ENCODE measurements at places on chromosomes 7 and 10.
A peak's percentile ranks its signal among the peaks of the same experiment; 100 is the strongest.

GRCh38 chr10:114526126-114526503, 121.8 kb upstream of the AFAP1L2 start:
- no peak for DNase-seq

DNA sequence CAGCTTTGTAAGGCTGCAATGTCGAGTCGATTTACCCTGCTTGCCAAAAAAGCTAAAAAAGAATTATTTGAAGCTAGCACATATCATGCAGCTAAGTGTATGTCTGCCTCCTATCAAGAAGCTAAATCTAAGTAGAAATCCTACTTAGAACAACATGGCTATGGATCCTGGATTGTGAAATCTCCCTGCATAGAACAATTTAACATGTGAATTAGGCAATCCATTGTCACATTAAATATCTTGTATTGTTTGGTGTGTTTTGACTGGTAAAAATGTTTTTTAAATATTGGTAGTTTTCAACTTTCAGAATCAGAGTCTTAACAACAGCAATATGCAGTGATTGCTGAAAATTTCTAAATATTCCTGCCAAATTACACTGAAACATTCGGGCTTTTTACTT, 73.3 kb downstream of the SKIDA1 start:
- no peak for DNase-seq

DNA sequence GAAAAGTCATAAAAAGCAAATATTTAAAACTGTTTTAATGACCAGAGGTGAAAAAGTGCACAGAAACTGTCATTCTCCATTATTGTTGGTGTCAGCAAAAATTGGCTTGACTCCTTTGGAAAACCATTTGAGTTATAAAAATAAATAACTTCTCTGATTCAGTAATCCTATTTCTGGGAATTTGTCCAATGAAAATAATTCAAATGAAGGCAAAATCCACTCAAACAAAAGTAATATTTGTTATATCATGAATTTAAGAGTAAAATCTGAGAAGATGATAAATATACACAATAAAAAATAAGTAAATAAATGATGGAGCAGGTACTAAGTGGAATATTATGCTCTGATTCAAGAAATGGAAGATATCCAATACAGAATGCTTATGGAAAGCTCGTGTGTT, 326.6 kb upstream of the KLF6 start:
- no peak for DNase-seq

DNA sequence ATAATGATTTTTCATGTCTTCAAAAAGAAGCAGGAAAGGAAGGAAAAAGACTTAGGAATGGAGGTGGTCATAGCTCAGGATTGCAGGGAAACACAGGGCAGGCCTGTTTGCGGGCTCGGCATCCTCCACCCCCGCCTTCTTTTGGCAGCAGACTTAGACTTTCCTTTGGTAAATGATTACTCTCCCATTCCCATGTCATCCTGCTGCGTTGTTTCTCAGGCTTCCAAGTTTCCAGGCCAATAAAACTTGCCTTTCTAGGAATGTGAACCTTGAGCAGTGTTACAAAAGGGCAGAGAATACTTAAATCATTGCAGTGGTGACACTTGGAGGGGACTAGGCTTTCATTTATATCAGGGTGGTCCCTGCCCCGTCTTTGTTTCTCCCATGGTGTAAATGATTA, 34.0 kb upstream of the DGKB start:
- DNase-seq: no peak

GRCh38 chr7:46625032-46625431, 704.0 kb upstream of the IGFBP3 start:
- no peak for DNase-seq

DNA sequence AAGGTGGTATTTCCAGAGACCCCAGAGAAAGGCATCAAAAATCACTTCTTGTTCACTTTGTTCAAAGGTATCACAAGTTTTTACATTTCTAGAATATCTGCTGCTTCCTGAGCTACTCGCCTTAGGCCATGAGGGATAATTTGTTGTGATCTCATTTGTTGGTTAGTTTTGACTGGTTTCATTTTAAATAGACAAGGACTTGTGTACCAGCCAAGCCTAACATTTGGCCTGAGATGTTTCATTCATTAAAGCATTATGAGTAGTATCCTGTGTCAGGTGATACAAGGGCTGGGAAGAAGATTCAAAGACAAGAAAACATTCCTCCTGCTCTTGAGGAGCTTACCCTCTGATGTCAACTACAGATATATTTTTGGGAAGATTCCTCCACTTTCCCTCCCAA, 170.3 kb upstream of the FAM171A1 start:
- no peak for DNase-seq

- no peak for DNase-seq
These were observed 115.3 kb upstream of the FAM171A1 start for GRCh38 chr10:15486404-15486803.

DNA sequence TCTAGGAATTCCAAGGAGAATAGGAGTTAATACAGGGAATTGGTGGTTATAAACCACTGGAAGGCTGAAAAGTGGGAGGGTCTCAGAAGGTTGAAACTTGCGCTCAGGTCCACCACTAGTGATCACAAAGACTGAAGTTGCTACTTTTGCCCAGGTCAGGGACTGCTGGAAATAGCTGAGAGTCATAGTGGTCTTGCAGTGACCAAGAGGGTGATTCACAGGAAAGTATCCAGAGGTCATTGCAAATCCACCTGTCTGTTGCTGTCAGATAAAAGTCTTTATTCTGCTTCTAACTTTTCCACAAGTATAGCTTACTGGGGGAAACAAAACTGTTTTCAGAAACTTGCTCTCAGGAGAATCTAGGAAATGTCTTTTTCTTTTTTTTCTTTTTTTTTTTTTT, 211.5 kb upstream of the PRSS1 start:
- no peak for DNase-seq

DNA sequence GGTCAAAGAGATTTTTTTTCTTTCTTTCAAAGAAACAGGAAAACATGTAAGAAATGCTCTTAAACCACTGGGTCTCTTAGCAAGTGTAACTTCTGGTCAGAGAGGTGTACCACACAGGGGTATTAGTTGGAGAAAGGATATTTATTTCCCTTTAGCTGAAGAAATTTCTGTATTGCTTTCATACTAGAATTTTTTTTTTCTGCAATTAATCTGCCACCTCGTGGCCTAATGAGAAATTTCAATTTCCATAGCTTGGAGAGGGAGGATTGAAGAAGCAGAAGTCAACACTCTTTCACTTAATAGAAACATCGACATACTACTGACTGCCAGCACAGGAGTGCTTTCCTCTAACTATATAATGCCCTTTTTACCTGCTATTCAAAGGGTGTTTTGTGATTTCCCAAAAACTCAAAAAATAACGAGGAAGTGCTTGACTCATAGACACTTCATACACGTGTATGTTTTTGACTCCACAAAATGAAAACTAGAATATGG, 177.6 kb upstream of the NAMPT start:
- no peak for DNase-seq

- DNase-seq: no peak
These were observed 122.3 kb upstream of the LYZL2 start for GRCh38 chr10:30751678-30752331.

- DNase-seq: no peak
These were observed 24.1 kb upstream of the SEMA3A start for GRCh38 chr7:84218681-84219080.

GRCh38 chr7:128352153-128352537, 8.4 kb upstream of the RBM28 start:
- DNase-seq: no peak

GRCh38 chr7:158944195-158944594, 87.8 kb downstream of the DYNC2I1 start:
- DNase-seq: no peak

DNA sequence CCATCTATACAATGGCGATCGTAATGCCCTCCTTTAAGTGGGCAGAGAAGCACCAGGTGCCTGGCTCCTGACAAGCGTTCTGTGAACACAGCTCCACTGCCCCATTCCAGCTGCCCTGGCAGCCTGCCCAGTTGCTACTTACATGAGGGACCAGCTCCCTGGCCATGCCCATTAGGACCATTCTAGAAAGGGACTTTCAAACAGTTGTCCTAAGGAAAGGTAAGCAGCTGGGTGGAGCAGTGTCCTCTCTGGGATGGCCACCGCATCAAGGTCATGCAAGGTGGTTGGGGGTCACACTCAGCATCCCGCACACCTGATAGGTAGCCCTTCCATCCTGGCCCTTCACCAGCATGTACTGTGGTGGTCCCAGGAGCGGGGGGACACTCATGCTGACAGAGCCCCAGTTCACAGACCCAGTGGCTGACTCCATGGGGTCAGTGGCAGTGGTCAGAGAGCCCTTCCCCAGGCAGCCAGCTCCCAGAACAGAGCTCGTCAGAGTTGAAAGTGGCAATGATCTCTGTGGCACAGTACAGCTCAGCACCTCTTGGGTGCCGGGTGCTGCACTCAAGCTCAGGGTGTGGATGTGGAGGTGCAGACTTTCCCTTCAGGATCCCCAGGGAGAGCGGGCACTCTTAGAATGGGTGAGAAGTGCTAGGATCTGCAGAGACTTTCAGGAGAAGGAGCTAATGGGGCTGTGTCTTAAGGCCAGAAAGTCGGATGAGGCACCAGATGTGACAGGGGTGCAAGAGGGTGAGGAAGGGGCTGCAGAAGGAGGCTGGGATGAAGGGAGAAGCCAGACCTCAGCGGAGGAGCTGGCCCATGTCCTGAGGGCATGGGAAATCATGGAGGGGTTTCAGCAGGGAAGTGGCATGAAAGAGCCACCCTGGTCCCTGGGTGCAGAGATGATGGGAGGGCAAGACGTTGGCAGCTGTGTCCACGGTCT, 10.9 kb downstream of the MMRN2 start:
- DNase-seq: no peak

GRCh38 chr10:44911081-44911540, at the start of gene TMEM72:
TMEM72 (plus strand) TSS chr10:44911337; CDS start chr10:44911513, 176 bp downstream.
- DNase-seq: no peak

DNA sequence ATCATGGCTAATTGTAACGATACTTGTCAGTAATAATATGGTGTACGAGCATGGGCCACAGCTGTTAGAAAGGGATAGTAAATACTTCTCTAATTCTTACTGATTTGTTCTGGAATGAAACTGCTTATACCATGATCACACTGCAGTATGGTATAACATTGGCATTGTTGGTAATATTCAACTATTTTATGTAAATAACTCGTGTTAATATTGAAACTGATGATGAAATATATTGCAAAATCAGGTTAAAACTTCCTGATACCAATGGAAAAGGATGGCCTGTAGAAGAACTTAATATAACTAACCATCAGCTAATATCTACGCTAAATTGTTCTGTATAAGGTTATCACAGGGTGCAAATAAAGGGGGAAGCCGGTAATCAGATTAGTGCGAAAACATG, 10.3 kb downstream of the OR2A14 start:
- DNase-seq: no peak

DNA sequence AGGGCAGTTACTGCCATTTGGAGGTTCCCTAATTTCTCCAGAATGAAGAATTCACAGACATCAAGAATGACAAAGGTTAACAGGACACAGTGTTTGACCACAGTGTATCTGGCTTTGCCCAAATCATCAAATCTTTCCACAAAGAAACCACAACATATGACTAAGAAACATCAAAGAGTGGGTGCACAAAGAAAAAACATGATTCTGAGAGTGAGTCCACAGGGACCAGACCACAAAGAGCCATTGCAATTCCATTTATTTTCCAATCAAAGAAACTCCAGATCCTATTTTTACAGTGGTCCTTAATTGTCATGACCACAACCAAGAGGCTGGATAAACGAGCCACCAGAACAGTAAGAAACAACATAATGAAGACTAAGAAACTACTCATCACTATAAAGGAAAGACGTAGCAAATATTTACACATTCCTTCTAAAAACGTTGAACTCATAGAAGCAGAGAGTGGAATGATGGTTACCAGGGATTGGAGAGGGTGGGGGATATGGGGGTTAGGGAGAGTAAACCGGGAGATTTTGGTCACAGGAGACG, 286.5 kb downstream of the DOCK4 start:
- no peak for DNase-seq

GRCh38 chr10:45418849-45419675, 45.0 kb downstream of the ALOX5 start:
- DNase-seq: peak; percentile 89

GRCh38 chr10:1255118-1255517, 198.9 kb downstream of the WDR37 start:
- DNase-seq: no peak

DNA sequence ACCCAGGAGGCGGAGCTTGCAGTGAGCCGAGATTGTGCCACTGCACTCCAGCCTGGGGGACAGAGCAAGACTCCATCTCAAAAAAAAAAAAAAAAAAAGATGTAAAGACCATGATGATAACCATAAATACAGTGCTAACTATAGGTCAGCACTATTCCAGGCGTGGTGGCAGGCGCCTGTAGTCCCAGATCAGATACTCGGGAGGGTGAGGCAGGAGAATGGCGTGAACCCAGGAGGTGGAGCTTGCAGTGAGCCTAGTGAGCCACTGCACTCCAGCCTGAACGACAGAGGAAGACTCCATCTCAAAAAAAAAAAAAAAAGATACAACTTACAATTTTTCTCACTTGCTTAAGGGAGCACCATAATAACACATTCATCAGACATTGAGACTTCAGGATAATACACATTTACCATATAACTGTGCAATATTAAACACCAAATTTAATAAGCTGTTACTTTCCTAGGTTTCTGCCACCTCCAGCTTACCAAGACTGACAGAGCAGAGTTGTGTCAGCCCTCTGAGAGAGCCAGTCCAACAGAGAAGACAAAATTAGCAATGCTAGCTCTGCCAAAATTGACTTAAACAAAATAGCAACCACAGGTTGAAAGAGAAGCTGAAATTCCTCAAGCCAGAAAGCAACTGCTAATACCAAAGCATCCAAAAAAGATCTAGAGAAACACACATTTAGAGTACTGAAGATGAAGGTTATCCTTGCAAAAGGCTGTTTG, 8.2 kb downstream of the DNA2 start:
- DNase-seq: no peak

- DNase-seq: no peak
These were observed 5.5 kb upstream of the MDFIC start for GRCh38 chr7:114916261-114916892.

DNA sequence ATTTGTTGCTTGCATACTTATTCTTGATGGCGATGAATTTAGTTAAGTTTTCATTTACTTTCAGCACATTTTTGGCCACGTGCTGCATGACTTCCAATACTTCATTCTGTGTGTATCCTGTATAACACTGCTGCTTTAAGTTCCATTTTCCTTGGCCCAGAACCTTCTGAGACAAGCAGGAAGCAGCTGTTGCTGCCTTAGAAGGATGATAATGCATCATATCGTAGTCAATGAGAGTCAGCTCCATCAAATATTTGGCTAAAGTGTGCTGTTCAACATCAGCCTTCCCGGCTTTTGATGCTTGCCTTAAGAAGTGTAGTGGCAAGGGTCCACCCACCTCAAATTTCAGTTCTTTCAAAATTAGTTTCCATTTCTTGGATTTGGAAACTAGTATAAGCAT, 59.2 kb upstream of the GLCCI1 start:
- no peak for DNase-seq

- DNase-seq: no peak
These were observed 11.0 kb downstream of the NXPH1 start for GRCh38 chr7:8444468-8444769.

- no peak for DNase-seq
These were observed 5.9 kb downstream of the EBF3 start for GRCh38 chr10:129958148-129958628.

DNA sequence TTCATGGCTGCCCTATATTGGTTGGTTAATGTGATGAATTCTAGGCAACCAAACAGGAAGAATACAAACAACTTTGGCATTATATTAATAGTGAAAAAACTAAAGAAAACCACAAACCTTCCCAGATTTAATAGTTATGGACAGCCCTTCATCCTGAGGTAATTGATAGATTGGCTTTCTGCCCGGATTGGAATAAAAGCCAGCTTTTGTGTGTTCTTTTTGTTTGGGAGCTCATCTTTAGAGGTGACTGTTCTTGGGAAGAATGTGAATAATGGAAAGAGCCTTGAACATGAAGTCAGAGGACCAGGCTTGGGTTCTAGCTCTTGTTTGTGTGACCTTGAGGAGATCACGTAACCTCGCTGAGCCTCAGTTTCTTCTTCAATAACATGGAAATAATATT, 92.3 kb downstream of the VTI1A start:
- DNase-seq: no peak
